ENCODE measurements at places on chromosomes 2 and 18.

- no peak for DNase-seq
Observed at GRCh38 chr18:3402982-3403451, 47.0 kb upstream of the TGIF1 start.

DNA sequence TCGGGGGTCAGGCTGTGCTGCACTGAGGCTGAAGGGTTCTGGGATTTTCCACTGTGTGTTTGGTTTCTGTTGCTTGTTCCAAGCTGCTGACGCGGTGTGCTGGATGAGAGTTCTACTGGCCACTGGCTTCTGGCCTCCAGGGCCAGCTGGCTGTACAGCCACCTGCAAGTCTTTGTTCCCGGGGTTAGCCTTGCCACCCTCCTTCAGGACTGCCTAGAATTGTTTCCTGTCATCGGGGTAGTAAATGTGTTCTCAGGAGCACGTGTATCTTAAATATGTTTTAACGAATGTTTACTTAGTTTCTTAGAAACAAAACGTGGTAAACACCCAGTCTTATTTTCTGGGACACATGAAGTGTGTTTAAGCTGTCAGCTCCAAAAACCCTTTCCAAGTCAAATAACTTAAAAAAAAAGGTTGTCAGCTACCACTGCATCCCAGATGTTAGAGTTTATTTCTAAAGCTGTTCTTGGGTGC lies 231.2 kb downstream of the AGAP1 start:
- DNase-seq, result no peak

DNA sequence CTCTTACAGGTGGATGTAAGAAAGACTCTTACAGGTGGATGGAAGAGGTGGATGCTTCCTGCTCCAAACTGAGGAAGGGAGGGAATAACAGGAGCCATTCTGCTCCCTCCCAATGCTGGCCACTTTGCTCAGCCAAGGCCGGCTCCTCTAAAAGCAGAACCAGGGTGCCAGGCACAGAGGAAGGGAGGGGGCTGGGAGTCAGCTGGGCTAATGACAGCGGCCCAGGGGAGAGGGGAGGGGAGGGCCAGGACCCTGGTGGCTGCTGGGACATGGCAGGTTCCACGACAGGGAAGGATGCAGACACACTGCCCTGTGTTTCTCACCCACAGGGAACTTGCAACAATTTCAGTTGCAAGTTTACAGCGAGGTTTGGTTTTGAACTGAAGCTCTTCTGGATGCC lies 173.4 kb downstream of the ANAPC1 start:
- no peak for DNase-seq

- no peak for DNase-seq
Observed at GRCh38 chr18:66156946-66157687, 406.3 kb downstream of the CDH7 start.

DNA sequence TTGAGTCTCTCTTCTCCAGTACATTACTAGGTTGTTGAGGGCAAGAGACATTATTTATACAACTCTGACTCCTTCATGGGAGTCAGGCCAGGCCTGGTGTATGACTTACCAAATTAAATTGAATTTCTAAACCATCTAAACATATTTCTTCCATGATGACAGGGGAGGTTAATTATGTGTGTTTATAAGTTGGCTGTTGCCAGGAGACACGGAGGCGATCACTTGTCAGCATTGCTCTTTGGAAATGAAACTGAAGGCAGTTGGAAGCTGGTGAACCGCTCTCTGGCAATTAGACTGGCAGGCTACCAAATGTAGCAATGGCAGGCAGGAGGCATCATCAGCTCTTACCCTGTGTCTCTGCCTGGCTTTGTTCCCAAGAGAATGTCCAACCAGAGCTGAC lies 241.4 kb downstream of the KCNS3 start:
- DNase-seq, result no peak

DNA sequence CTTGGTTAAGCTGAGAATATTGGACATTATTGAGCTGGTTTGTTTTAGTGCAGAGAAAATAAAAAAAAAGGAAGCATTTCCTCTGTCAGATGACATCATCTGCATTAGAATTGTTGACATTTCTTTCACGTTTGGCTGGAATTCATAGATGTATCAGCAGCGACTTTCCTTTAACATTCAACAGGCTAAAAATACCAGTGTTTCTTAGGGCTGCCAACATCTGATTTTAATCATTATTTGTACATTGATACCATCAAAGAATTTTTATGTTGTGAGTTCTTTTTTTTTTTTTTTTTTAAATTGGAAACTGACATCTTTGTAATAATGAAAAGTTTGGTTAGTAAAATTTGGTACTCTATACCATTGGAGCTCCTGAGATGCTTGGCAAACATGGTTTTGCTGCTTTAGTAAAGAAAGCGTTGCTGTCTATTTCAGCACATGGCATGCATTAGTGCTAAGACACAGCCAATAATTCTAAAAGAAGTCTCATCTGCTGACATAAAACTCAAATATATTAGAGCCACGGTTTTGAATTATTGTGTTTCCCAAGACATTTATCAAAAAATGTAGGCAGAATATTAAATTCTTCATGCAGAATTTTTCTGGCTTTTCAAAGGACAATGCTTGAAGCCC lies 33.6 kb downstream of the GTF2A1L start:
- no peak for DNase-seq
